Stimulated activated CD8-positive, alpha-beta memory T cell treated with anti-CD3 and anti-CD28 coated beads, Interleukin-7, amount 100 ng/mL, for 1 hour (primary cell): ENCODE measurements at places on chromosomes 7 and 10.

DNA sequence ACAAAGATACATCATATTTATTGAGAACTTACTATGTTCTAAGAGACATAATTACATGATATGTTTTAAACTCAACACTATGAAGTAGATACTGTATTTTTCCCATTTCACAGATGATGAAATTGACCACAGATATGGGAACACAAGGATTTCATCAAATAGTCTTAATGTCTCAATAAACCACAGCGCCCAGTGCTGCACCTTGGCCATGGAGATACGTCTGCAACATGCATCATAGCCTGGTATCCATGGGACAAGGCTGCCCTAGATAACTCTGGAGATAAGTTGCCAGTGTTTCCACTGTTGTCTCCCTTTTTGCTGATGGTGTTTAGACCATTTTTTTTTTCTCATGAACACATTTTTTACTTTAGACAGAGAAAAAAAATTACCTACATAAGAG, 97.5 kb downstream of the GNAT3 start:
- no peak for DNase-seq

- no peak for DNase-seq
Measured at GRCh38 chr7:47228386-47229014, 353.4 kb downstream of the TNS3 start.

DNA sequence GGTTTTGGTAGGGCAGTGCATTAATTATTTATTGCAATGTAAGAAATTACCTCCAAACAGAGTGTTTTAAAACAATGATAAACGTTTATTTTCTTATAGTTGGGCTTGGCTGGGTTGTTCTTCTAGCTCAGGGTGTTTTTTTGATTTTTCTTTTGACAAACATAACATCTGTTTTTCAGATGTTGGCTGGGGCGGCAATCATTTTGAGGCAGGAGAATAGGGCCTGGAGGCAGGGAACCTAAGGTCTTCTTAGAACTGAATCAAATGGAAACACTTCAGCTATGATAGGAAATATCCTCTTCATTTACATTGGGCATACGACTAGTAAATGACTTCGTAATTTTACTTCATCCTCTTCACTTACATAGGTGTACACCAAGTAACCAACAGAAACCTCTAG, 47.4 kb upstream of the NAMPT start:
- DNase-seq, result no peak

- no peak for DNase-seq
Measured at GRCh38 chr7:91494450-91494849, 230.2 kb downstream of the FZD1 start.

DNA sequence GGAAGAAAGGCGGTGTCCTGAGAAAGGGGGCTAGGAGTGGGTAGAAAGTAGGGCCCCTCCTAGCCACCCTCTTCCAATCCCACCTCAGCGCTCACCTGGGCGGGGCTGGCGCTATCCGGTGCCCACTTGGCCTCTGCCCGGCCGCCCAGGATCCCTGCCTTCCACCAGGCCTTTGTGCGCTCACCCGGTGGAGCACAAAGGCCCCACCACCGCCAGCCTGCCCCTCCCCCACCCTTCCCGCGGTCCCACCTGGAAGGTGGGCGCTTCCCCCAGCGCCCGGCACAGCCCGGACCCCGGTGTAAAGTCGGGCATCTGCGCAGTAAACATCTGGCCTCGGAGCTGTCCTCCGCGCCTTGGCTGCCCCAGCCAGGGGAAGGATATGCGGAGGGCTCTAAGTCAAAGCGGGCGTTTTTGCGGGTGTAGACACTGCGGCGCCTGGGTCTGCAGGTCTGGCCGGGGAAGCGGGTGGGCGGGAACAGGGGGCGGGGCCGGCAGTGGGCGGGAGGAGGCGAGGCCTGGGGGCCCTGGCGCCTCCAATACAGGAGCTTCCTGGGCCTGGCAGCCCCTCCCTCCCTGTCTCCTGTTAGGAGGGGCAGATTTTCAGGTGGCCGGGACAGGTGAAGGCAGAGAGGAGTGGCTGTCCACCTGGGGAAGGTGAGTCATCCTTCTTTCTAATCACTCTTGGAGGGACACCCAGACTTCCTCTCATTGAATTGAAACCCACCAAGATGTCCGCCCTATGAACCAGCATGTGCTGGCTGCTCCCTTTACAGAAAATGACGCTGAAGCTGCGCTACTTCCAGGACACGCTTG, 49.3 kb downstream of the PNLIPRP2 start:
- DNase-seq, result no peak

DNA sequence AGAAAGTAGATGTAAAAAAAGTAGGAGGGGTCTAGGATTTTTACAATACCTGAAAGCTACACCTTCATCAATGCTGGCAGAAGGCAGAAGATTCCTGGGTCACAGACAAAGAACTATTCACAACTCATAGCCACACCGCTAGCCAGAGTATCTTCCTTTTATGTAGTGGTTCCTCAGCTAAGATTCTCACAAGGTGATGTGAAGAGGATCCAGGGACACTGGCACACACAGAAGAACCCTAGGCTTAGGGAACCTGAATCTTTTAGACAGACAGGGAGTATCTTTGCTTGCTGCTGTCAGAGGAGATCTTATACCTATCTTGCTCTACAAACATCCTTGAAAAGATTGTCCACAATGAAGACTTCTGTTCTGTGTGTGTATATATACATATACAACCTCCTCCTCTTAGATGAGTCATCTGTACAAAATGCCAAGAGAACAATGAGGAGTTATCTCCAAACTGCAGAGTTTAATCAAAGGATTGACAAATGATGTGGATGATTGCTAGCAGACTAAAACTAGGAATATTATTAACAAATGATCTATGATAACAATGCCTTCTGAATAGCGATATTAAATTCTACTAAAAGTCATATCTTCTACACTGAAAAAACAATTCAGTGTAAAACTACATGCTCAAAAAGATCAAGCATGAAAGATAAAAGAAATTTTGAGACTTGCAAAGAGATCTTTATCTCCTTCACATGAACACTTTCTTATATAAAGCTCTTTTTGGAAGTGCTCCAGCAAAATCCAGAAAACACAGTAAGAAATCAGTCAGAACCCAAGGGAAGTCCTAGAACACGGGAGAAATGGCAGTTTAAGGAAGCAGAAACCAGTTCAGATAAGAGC, 409.3 kb downstream of the PARD3 start:
- no peak for DNase-seq

GRCh38 chr7:44969701-44970522, 8.9 kb downstream of the MYO1G start:
- no peak for DNase-seq

GRCh38 chr7:155355176-155355575, 57.5 kb downstream of the INSIG1 start:
- no peak for DNase-seq

DNA sequence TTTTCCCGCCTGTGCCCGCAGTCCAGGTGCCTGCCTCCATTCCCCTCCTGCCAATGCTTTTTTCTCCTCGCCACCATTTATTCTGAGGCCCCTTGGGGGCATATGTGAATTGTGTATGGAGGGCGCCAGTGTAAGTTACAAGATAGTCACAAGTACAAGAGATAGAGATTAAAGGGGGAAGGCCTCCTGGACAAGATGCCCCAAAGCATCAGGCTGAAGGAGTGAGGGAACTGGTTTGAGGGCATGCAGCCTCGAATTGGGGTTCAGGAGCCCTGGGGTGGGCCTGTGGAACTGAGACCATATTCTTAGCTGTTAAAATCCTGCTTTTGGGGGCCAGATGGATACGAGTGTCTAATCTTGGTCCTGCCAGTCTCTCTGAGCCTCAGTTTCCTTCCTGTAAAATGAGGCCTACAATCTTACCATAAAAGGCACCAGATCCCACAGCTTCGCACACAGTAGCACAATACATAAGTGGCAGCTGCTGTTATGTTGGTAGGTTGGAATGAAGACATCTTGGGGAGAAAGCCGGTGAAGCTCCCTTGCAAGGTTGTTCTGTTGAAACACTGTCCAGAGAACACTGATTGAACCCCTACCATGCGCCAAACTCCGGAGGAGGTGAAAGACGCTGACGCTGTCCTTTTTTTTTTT, 545 bp upstream of the COMTD1 start:
- DNase-seq, result no peak

- DNase-seq, result no peak
Measured at GRCh38 chr10:93804200-93804599, 46.5 kb downstream of the LGI1 start.

DNA sequence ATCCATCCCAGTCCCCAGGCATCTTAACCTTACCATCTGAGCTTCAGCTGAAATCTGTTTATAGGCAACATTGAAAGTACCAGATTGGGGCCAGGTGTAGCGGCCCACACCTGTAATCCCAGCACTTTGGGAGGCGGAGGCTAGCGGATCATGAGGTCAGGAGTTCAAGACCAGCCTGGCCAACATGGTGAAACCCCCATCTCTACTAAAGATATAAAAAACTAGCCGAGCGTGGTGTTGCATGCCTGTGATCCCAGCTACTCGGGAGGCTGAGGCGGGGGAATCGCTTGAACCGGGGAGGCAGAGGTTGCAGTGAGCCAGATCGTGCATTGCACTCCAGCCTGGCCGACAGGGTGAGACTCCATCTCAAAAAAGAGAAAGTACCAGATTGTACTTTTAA, 39.0 kb downstream of the CRCP start:
- no peak for DNase-seq

DNA sequence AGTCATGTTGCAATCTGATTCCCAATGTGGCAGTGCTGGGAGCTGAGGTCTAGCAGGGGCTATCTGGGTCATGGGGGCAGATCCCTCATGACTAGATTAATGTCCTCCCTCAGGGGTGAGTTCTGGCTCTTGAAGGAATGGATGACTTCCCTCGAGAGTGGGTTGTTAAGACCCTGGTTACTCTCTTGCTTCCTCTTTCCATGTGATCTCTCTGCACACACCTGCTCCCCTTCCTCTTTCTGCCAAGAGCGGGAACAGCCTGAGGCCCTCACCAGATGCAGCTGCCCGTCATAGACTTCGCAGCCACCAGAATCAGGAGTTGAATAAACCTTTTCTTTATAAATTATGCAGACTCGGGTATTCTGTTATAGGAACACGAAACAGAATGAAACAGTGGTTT, 37.8 kb downstream of the SFMBT2 start:
- no peak for DNase-seq

- no peak for DNase-seq
Measured at GRCh38 chr7:137146552-137147337, 196.8 kb downstream of the PTN start.

DNA sequence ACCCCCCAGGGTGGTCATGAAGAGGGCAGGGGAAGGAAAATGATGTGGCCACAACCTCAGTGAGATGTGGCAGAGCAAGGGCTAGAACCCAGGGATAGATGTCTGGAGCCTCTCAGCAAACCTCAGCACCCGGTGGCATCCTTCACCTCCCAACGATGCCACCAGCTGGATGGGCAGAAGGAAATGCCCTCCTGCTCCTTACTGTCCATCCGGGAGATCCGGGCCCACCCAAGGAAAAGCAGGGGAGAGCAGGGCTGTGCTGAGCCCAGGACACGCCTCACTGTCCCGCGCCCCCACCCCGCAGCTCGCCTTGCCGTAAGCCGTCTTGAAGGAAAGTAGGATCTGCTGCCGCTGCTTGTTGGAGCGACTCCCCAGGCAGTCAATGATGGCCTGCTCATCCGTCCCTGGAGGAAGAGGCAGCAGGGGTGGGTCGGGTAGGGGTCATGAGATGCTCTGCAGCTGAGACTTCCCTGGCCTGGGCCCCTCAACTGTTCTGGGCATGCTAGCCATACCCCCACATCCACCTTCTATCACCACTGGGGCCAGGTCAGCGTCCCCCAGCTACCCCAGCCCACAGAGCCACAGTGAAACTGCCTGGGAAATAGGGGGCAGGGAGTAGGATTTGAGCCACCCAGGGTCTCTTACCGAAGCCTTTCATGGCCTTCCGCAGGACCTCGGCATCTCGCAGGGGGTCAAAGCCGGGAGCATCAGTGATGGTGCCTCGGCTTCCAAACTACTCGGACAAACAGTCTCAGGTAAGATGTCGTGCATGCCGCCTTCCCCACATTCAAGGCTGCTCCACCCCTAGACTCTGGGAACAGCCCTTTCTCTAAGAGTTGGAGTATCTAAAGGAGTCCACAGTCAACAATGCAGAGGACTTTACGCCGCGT, 34.3 kb downstream of the PLAC9 start:
- no peak for DNase-seq

- DNase-seq, result no peak
Measured at GRCh38 chr7:134873253-134873652, 93.8 kb downstream of the CALD1 start.

- DNase-seq, result no peak
Measured at GRCh38 chr7:98211221-98211675, at the start of gene BHLHA15. BHLHA15 (plus strand) TSS chr7:98211439; CDS start chr7:98212310, 871 bp downstream.

DNA sequence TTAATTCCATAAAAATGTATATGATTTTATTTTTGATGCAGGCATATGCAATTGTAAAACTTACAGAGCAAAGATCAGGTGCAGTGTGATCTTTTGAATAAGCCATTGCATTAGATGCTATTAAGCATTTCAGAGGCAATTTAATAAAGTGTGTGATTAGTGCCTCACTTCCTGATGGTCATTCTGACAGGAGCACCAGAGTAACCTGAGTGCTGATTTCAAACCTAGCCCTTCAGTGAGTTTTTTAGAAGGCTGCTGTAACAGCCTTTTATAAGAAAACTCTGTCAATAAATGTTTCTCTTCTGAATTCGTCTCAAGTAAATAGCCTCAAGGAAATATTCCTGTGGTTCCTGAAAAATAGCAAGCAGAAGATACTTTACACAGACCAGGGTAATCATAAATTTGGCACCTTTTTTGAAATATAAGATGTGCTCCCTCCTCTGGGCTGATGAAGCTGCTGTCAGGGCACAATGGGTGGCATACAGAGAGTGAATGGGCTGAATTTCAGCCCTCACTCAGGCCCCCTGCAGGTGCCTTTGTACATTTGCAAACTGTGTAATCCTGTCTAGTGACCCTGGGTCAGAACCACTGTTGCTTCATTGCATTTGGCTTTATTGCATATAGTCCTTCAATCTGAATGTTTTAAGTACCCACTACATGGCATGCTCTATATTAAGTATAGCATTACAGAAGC, 193.7 kb upstream of the CSTF2T start:
- no peak for DNase-seq

GRCh38 chr7:1054861-1055450, 10.6 kb downstream of the GPR146 start:
- no peak for DNase-seq

GRCh38 chr7:81839708-81840369, 70.0 kb upstream of the HGF start:
- DNase-seq, result no peak

DNA sequence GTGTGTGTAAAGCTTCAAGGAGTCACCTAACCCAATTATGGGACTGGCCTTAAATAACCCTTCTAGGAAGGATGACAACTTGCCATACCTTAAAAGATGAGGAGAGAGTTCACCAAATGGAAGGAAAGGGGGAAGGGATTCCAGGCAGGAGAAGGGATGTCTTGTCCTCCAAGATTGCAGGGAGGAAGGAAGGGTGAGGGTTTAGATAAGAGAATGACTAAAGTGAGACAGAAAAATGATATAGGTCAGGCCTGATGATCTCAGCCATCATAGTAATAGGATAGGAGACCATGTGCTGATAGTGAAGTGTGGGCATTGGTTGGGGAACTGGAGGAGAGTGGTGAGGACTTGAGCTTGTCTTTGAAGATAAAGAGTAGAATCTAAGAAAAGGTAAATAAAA, 7.7 kb upstream of the TMEM26 start:
- DNase-seq, result no peak
